ENCODE measurements at places on chromosomes 11 and 22.
A peak's percentile ranks its signal among the peaks of the same experiment; 100 is the strongest.

DNA sequence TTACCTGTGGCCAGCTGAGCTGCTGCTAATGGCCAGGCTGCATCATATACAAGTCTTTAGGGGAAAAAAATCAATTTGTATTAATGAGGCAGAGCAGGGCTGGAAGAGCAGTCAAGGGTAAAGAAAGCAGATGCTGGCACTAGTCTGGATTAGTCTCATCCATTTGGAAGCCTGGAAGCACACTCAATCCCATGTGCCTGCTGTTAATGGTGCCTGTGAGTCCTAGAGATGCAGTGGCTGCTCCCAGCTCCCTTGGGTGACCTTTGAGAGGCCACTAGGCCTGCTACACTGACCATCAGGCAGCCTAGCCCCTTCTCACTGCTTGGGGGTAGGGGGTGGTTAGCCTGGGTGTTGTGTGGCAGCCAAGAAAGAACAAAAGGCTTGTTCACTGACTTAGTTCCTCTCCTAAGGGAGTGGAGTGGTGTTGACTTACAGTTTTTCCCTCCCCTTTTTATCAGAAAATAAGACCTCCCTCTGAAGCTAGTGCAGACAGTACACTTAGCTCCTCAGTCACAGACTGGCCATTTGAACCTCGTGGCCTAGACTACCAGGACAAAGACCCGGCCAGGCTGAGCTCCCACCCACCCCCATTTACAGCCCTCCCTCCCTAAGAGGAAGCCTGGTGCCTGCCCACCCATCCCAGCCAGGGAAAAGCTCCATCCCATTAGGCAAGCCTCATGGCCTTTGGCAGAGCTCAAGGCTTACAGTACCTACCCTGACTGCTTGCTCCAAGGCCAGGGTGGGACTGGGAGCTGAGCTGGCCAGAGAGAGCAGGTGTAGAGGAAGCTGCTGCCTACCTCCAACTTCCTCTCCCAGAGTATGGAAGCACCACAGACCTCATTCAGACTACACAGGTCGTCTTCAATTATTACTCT, 7.8 kb downstream of the PIK3IP1 start:
- no peak for DNase-seq

DNA sequence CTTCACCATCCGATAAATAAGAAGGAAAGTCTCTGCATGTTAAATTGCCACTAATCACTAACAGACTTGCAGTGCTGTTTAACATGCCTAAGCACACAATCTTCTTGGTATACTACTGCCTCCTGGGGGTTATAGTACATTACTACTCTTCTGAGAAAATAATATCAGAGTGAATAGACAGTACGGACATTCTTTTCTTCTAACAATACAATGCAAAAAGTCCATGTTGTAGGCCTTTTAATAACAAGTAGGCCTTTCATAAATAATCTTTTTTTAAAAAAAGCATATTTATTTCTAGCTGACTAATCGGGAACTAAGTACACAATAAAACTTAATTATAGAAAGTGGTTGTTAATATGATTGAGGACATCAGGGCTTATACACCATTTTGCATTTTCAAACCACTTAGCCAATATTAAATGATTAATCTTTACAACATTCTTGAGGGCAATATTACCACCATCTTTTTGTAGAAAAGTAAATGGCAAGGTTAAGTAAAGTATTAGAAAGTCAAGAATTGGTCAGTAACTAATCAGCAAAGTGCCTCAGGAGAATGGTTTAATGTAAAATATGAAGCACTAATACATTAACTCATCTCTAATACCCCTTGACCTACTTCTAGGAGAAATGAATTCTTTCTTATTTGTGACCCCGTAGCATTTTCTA, 84.7 kb downstream of the TTC28 start:
- DNase-seq: peak; percentile 59

DNA sequence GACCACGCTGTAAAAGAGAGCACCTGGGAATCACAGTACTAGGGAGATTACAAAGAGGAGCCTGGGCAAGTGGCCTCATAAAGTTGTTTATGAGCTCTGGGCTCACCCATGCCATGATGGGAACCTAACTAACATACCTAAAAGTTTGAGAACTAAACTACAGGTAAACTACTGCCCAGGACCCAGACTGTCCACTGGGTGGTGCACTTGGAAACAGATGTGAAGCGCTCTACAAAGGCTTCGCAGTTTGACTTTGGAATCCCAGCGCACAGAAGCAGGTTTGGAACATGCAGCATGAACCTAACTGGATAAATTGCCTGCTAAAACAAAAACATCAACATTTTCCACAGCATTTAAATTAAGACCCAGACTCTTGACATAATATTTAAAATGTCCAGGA, 418.6 kb downstream of the FAM181B start:
- no peak for DNase-seq

GRCh38 chr11:1746956-1747752, 3.2 kb downstream of the IFITM10 start:
- DNase-seq: no peak

- no peak for DNase-seq
These were observed 490.3 kb downstream of the BUD13 start for GRCh38 chr11:116282481-116282880.

DNA sequence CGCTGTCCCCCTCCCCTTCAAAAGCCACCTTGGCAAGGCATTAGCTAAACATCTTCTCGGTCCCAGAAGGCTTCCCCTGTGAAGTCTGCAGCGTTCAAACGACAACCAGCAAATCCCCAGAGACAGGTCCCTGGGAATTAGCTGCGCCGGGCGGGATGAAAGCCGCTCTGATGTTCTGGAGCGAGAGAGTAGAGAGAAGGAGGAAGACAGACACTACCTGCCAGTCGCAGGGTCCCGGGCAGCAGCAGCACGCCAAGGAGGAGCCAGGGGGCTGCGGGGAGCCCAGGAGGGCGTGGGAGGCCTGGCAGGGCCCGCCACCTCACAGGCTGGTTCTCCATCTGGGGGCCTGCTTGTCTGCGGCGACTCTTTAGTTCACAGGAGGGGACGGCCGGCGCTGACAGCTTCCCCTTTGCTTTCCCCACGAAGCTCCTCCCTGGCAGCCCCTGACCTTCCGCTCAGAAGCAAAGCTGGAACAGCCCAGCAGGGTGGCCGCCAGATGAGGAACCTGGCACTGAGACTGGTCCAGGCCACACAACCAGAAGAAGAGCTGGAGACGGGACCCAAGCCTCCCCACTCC, at the start of gene NFAM1:
Gene NFAM1 (minus strand): TSS at position 384 of the 577 bp plus-strand sequence. CDS start 46 bp downstream, at position 338.
- no peak for DNase-seq

DNA sequence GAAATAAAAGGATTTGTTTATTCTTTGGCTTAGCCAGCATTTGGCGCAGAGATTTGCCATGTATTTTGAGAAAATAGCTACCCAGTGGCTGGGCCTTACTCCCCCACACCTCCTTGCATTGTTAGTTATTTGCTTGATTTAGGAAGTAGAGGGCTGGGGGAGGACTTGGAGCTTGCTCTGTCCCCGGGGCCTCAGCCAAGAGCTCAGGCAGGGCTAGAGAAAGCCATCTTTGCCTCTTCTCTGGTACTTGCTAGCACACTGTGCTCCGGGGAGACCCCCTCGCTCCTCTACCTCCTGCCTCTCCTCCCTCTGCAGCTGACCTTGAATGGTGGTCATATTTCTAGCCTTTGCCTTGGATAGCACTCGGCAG, 93.0 kb downstream of the SCN3B start:
- DNase-seq: no peak

DNA sequence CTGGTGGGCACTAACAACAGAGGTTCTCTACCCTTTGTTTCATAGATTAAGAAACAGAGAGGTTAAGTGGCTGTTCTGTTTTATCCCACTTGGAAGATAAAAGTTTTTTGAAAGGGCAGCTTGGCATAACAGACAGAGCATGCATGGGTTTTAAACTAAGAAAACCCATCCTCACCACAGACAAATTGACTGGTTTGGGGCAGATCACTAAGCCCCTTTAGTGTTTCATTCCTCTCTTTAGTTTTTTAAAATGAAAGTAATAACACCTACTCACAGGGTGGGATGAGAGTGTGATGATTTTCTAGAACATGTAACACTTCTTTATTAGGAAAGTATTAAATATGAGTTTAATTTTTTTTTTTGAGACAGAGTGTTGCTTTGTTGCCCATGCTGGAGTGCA, 12.3 kb upstream of the RRAS2 start:
- DNase-seq: no peak

- no peak for DNase-seq
These were observed 48.2 kb downstream of the MAPK1 start for GRCh38 chr22:21819183-21819770.

- DNase-seq: no peak
These were observed 352.8 kb downstream of the BUD13 start for GRCh38 chr11:116420030-116420429.

GRCh38 chr22:39597236-39597869, 26.8 kb downstream of the CACNA1I start:
- DNase-seq: no peak

- DNase-seq: no peak
These were observed 58.4 kb downstream of the KIF18A start for GRCh38 chr11:28049338-28050216.

DNA sequence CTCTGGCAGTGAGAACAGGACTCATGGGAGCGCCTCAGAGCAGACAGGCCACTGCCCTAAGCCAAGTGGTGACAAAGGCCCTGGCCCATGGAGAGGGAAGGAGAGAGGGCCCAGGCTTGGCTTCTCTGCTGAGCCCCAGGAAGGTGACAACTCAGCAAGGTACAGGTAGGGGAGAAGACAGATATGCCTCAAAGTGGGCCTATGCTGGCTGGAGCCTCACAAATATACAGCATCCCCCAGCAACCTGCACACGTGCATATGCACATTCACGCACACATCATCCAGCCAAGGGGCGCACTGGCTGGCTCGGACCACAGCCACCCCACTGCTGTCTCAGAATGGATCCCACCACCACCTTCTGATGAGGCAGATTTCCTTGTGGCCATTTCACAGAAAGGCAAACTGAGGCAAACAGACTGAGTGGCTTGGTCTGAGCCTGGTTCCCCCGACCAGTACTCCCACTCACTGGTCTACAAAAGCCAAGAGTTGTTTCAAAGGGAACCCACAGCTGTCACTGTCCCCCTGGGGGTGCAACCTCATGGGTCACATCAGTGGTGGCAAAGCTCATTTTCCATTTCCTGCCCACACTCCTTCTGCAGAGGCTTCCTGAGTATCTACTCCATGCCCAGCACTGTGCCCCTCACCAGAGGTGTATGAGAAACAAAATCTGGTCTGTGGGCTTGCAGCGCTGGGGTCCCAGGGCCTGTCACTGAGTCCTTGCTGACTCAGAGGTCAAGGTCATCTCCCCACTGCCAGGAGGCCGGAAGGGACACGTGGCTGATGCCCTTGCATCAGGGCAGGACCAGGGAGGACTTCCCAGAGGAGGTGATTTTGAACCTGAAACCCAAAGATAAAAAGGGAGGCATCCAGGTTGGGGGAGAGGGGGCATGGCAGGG, 67.3 kb upstream of the PRR5 start:
- DNase-seq: no peak

DNA sequence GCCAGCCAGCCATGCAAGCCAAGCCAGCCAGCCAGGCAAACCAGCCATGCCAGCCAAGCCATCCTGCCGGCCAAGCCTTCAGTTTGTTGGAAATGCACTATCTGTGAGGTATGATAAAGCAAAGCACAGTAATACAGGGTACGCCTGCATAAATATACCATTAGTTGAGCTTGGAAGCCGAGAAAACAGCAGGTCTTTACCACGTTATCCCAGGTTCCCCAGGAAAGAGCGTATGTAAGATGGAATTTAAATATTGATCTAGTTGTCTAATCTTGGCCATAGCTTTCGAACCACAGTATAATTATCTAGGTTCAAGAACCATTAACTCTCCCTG, 24.2 kb downstream of the CCT8L2 start:
- no peak for DNase-seq

DNA sequence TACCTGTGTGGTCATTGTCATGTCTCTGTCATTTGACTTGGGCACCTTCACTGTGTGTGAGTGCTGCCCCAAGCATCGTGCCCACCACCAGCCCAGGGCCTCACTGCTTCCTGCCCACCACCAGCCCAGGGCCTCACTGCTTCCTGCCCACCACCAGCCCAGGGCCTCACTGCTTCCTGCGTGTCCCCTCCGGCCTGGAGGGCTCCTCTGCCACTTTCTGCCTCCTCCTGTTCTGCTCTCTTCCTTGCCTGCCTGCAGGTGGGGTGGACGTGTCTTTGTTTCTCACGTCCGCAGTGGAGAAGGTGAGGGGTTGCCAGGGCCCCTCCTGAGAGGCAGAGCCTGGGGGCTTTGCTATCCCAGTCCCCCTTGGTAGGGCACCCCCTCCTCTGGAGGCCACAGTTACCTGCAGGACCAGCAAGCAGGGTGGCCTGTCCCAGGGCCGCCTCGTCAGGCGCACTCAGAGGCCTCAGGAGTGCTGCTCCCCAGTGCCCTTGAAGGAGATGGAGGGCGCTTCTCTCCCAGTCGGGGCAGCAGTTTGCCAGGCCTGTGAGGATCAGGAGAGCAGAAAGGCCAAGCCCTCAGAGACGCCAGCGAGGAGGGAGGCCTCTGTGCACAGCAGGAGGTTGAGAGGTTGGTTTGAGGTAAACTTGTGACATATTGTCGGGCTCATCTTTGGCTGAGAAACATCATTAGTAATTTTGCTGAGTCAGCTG, 290.7 kb downstream of the TBC1D22A start:
- DNase-seq: no peak

GRCh38 chr22:20102203-20102780, 13.6 kb upstream of the RANBP1 start:
- no peak for DNase-seq

DNA sequence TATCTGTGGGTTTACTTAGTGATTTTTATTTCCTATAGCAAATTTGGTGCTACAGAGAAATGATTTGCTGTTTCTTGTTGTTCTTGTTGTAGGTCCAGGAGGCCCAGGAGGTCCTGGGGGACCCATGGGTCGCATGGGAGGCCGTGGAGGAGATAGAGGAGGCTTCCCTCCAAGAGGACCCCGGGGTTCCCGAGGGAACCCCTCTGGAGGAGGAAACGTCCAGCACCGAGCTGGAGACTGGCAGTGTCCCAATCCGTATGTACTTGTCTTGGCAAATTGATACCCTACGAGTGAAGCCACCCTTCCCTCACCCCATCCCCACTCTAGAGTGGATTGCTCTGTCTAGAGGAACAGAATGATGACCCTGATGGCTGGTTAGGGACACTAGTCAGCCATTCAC, 7.8 kb upstream of the GAS2L1 start:
- DNase-seq: no peak

GRCh38 chr11:44957776-44958564, 7.3 kb upstream of the TP53I11 start:
- peak; percentile 7 for DNase-seq

DNA sequence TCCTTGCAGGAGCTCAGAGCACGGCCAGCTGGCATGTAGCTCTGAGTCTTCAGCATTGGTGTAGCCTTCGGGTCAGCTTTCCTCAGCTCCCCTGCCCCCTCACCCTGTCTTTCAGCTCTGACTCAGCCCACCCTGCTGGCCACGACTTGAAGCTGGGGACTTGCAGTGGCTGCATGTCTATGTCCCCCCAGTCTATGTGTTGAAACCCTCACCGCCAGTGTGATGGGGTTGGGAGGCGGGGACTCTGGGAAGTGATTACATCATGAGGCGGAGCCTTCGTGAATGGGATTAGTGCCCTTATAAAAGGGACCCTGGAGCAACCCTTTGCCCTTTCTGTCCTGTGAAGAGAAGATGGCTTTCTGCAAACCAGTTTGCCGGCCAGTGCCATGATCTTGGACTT, 111.1 kb downstream of the CTTN start:
- no peak for DNase-seq
